Activated T-cell treated with anti-CD3 and anti-CD28 coated beads for 4 hours (primary cell): ENCODE measurements at places on chromosomes 3 and 15.

GRCh38 chr3:150278195-150278594, 129.9 kb upstream of the TSC22D2 start:
- DNase-seq, result no peak

GRCh38 chr3:100781301-100781700, 72.0 kb downstream of the TFG start:
- DNase-seq, result no peak

DNA sequence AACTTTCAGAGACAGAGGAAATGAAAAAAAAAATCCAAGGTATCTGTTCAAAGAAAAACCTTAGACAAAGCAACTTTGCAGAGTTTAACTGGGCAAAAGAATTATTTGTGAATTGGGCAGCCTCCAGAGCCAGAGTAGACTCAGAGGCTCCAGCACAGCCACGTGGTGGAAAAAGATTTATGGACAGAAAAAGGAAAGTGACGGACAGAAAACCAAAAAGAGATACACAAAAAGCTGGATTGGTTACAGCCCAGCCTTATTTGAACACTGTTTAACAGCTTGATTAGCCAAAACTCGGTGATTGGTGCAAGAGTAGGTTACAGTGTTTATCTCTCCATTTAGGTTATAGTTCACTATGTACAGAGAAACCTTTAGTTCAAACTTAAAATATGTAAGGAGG, 23.7 kb upstream of the GPD1L start:
- DNase-seq, result no peak

- DNase-seq, result no peak
Observed at GRCh38 chr3:27194861-27195483, 174.2 kb downstream of the NEK10 start.

DNA sequence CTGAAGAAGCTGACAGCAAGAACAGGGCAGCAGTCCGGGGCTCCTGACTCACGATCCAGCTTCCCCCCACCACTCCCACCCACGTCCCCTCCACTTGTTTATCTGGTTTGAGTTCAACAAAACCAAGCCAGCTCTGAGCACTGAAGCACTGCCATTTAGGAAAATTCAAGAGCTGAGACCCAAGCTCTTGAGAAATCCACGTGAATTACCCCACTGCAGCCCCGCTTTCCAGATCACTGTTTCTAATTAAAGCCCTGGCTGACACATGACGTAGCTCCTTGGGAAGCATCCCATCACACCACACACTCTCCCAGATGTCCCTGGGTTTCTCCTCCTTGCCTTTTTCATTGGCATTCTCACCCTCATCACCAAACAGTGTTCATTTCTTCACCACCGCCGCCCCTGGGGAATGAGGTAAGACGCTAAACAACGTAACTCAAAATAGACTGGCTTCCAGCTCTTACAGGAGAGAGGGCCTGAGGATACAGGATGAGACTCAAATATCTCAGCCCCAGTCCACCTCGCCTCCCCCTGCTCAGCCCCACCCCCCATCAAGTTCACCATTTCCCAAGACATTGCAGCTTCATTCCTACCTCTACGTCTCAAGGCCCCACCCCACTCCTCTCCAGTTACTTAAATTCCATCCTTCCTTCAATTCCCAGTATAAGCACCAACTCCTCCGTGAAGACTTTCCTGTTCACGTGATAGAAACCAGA, 95.4 kb downstream of the SRGAP3 start:
- DNase-seq, result no peak

DNA sequence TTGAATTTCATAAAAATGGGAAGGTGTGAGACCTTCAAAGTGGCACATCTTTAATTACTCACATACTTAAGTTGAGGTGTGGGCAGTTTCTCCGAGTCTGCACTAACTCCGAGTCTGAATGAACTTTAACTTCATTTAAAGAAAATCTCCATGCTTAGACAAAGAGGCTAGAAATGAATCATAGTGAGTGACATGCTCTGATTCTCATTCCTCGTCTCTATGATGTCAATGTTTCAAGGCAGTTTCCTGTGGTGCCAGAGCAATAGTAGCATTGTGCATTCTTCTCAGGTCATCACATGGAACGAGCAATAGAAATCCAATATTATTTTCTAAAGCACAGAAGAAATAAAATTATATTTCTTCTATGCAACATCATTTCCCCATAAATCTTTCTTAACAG, 224.8 kb downstream of the KCNMB2 start:
- DNase-seq, result no peak

DNA sequence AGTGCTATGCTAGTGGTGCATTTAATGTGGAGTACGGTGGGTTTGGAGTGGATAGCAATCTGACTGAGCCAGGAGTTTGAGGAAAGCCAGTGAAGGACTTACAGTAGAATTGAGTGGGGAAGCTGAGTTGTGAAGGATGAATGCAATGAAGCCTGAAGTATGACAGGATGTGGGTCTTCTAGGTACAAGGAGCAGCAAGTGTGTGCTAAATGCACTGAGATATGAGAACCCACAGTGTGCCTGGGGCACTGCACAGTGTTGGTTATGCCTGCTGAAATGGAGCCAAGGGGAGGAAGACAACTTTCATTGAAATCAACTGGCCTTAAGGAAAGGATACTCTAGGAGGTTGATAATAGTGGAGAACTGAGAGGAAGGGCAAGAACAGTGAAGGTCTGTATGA, 105.5 kb upstream of the MRPL3 start:
- no peak for DNase-seq

DNA sequence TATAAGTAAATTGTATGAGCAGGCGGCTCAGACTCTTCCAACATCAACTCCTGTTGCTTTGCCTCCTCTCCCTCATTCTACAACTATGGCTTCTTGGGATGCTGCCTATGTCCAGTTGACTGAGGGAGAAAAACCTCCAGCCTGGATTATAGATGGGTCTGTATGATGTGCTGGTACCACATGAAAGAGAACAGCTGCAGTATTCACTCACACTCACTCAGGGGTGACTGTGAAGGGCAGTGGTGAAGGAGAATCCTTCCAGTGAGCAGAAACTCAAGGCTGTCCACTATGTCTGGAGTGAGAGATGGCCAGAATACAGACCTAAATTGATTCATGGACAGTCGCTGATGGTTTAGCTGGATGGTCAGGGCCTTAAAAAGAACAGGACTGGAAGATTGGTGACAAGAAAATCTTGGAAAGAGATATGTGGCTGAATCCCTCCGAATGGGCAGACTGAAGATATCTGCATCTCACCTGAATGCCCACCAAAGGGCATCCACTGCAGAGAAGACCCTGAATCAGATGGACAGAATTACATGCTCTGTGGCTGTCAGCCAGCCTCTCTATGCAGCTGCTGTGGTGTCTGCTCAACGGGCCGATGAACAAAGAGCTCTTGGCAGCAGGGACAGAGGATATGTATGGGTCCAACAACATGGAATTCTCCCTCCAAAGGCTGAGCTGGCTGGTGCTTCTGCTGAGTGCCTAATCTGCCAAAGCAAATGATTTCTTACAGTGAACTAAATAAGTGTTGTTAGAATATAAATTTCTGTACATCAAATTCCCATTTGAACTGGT, 1.9 kb upstream of the BCL2L10 start:
- DNase-seq, result no peak

GRCh38 chr15:79282371-79283251, at the start of gene ANKRD34C:
Gene ANKRD34C, plus strand, starts transcription at chr15:79282722. Its CDS starts 10,563 bp downstream, at chr15:79293285.
- no peak for DNase-seq

- no peak for DNase-seq
Observed at GRCh38 chr3:118478706-118479276, 555.9 kb downstream of the IGSF11 start.

DNA sequence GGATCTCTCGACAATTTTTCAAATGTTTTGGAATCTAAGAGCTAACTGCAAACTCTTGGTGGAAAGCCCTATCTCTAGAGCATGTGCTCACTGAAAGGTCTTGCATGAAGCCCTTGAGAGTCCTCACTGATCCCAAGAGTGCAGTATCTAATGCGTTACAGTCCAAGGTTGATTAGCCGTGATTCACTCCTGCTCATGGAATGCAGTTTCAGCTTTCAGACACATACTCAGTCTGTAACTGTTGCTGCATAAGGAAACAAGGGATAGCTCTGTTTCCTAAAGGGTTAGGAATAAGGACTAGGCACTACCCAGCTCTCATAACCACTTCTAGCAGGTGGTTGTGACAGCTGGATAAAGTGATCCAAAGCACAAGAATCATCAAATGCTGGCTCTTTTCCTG, 687.4 kb upstream of the CFAP20DC start:
- no peak for DNase-seq

DNA sequence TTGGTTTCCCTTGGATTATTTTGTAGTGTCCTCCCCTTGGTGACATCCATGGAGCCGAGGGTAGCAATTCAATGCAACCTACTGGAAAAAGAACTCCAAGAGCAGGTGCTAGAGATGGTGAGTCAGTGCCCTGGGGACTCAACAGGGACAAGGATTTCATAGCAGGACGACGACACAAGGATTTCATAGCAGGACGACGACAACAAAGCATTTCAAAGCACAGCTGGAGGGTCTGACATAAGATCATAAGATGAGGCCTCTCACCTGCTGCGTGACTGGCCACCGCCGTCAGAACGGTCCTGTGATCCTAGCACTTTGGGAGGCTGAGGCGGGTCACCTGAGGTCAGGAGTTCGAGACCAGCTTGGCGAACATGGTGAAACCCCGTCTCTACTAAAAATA, 22.5 kb downstream of the NRROS start:
- DNase-seq, result no peak

DNA sequence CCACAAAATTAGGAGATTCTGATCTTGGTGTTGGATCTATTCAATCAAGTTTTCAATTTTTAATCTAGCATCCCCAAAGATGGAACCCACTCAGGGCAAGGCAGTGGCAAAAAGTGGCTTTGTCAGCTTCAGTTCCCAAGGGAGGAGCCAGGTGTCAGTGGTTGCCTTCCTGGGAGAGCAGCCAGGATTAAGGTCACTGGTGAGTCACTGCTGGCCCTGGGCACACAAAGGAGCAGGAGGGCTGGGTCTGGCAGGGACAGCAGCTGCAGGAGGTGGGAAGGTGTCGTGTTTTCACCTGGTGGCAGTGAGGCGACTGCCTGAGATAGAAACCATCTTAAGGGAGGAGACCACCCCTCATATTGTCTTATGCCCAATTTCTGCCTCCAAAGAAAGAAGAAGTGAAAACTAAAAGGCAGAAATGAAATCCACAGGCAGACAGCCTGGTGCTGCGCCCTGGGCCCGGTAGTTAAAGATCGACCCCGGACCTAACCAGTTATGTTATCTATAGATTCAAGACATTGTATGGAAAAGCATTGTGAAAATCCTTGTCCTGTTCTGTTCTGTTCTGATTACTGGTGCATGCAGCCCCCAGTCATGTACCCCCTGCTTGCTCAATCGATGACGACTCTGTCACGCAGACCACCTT, 5.9 kb upstream of the KLHL25 start:
- DNase-seq, result no peak

DNA sequence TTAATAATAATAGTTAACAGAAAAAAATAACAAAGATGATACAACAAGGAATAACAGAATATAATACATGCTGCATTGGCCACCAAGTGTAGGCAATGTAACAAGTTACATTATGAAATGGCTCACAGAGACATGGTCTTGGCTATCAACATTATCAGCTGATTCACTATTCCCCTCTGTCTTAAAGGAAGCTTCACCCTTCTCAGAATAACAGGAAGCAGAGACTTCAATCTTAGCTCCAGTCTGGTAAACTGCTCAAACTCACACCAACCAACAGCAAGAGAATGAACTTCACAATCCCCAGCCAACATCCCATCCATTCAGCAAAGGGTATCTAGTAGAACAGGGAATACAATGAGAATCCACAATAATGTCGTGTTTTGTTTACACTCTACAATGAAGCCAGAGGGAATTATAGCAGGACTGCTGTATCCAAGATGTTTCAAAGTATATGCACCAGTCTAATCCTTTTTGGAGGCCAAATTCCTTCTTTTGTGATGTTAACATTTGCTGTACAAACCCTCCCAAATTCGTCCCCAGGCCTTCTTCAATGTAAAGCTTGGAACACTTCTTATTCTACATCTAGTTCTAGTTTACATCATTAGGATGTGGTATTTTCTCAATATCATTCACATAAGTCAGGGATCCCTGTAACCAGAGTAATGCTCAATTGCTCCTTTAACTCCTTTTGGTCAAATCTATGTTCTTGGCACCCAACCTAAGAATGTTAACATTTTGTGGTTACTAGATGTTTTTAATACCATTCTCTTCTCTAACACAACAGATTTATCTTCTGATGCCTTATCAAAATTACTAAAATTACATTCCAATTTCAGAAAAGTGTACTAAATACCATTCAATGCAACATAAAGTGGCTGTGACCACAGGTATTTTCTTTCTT, 52.4 kb upstream of the CMSS1 start:
- no peak for DNase-seq

GRCh38 chr3:189103208-189103607, 68.6 kb upstream of the TPRG1 start:
- no peak for DNase-seq

GRCh38 chr15:92654662-92655061, 913 bp downstream of the FAM174B start:
- no peak for DNase-seq

GRCh38 chr3:14230729-14231128, 52.1 kb downstream of the LSM3 start:
- no peak for DNase-seq

GRCh38 chr3:117602058-117602644, 892.6 kb downstream of the TUSC7 start:
- no peak for DNase-seq

GRCh38 chr15:56765251-56765650, 31.9 kb upstream of the ZNF280D start:
- no peak for DNase-seq

DNA sequence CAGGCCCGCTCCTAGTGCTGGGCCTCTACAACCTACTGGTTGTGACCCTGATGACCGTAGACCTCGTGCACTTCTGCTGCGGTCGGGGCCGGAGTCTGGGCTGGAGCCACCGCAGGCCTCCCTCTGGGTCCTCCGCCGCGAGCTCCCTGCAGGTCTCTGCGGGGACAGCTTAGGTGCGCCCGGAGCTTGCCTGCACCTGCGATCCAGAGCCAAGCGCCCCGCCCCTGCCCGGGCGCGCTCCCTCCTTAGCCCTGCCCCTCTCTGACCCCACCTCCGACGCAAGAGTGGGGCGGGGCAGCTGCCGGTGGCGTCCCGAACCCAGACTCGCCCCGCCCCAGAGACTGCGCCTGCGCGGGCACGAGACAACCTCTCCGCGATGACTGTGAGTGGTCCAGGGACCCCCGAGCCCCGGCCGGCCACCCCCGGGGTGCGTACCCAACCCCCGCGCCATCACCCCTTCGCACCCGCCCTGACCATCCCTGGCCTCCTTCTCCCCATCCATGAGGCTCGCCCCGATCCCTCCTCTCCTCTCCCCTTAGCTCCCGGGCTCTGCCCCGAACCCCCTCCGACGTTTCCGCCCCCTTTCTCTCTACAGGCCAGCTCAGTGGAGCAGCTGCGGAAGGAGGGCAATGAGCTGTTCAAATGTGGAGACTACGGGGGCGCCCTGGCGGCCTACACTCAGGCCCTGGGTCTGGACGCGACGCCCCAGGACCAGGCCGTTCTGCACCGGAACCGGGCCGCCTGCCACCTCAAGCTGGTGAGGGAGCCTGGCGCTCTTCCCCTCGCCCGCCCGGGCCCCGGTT, at the start of gene UNC45A:
Gene UNC45A, plus strand, starts transcription at position 337 of the 803 bp plus-strand sequence. Its CDS starts 40 bp downstream, at position 377.
- DNase-seq, result peak; percentile 95

- DNase-seq, result no peak
Observed at GRCh38 chr15:97841558-97841957, 118.9 kb upstream of the ARRDC4 start.

- no peak for DNase-seq
Observed at GRCh38 chr3:193929373-193929772, 206.6 kb upstream of the HES1 start.
